ENCODE measurements at places on chromosomes 4 and X. TPM values are rescaled to one million over a fixed set of nuclear protein-coding genes. Genes with fewer than 3 reads are reported as not detected.

Gene CDKL2
- not detected for polyA plus RNA-seq

- no peak overlapping the region for H3K4me3 ChIP-seq
- H3K27ac ChIP-seq, result no peak overlapping the region
- peaks cover 5% of the 10 kb centered on the region for H3K4me1 ChIP-seq
- H3K36me3 ChIP-seq, result no peaks in the 10 kb centered on the region
Measured at GRCh38 chrX:38563030-38563429, 1.7 kb downstream of the TSPAN7 start.

GRCh38 chr4:167555338-167556022 is 321.2 kb upstream of the SPOCK3 start:
- no peaks in the 10 kb centered on the region for H3K27me3 ChIP-seq
- no peaks in the 10 kb centered on the region for H3K4me1 ChIP-seq

GRCh38 chr4:5045097-5045496 is 6.2 kb upstream of the STK32B start:
- no peaks in the 10 kb centered on the region for H3K36me3 ChIP-seq
- H3K27ac ChIP-seq, result no peak overlapping the region
- H3K27me3 ChIP-seq, result peaks cover 4% of the 10 kb centered on the region
- no peak overlapping the region for H3K4me3 ChIP-seq

- no peak overlapping the region for H3K27ac ChIP-seq
- no peaks in the 10 kb centered on the region for H3K36me3 ChIP-seq
- H3K4me1 ChIP-seq, result no peaks in the 10 kb centered on the region
- no peak for DNase-seq
Measured at GRCh38 chr4:84263415-84263814, 235.7 kb downstream of the NKX6-1 start.

- no peaks in the 10 kb centered on the region for H3K27me3 ChIP-seq
- no peaks in the 10 kb centered on the region for H3K4me1 ChIP-seq
- H3K36me3 ChIP-seq, result peaks cover 6% of the 10 kb centered on the region
- no peak overlapping the region for H3K4me3 ChIP-seq
- no peak for DNase-seq
Measured at GRCh38 chr4:173403051-173403450, 4.1 kb upstream of the SCRG1 start.

DNA sequence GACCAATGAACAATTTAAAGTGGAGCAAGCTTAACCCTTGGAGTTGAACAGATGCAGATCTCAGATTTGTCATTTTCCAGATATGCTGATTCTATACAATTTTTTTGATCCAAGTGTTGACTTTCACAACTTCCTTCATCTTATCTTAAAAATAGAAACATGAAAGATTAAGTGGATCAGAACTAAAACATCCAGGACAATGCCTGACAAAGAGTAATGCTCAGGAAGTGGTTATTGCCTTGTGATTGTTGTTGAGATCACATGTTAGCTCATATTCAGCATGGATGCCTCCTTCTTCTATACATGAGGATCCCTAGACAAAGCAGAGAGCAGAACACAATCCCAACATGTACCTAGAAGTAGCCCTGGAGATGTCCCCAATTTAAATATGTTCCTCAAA is 160.9 kb downstream of the PPARGC1A start:
- H3K4me1 ChIP-seq, result no peaks in the 10 kb centered on the region
- no peak for DNase-seq
- H3K36me3 ChIP-seq, result no peaks in the 10 kb centered on the region
- H3K27ac ChIP-seq, result no peak overlapping the region

DNA sequence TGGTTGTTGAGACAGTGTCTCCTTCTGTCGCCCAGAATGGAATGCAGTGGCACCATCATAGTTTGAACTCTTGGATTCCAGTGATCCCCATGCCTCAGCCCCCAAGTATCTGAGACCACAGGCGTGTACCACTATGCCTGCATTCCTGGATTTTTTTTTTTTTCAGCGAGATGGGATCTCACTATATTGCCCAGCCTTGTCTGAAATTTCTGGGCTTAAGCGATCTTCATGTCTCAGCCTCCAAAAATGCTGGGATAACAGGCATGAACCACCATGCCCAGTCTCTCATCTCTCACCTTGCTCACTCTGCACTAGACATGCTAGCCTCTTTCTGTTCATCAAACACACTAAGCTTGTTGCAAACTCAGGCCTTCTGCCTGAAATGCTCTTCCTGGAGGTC is 104.1 kb downstream of the UBE2K start:
- no peaks in the 10 kb centered on the region for H3K4me1 ChIP-seq
- no peak overlapping the region for H3K4me3 ChIP-seq
- no peak for DNase-seq
- H3K36me3 ChIP-seq, result no peaks in the 10 kb centered on the region

DNA sequence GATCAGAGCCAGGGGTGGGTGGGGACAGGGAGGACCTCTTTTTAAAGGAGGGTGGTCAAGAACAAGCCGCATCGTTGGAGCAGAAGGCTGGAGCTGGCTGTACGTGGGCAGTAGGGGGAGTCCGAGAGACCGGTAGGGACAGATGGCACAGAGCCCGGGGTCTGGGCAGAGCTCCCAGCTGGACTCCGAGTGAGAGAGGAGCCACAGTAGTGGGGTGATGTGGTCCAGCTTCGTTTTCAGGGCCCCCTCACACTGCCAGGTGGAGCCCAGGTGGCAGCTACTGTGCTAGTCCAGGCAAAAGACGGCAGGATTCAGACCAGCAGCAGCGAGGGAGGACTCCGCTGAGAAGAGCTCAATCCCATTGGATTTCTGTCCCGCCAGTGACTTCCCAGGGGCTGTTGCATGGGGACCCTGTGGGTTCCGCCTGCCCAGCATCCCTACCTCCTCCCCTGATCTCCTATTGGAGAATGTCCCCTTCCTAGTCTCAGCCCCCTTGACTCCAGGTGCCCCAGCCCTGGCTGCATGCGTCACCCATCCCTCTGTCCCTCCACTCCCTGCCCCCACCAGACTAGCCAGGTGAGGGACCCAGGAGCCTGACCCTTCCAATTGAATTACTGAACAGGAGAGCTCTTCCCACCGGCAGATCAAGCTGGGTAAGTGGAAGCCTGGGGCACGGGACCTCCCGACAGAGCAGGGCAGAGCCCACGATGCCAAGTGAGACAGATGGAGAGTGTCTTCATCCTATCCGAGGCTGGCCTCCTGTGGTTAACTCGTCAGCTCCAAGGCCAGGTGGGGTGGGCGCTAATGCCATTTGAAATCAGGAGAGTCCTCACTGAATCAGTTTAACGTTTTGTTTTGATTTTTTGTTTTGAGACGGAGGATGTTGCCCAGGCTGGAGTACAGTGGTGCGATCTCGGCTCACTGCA is 2.9 kb downstream of the ARHGAP4 start:
- DNase-seq, result no peak
- peaks cover 3% of the 10 kb centered on the region for H3K36me3 ChIP-seq
- peaks cover 21% of the 10 kb centered on the region for H3K27me3 ChIP-seq
- H3K4me3 ChIP-seq, result peak overlapping the region; percentile 94
- peaks cover 66% of the 10 kb centered on the region for H3K4me1 ChIP-seq
- peak overlapping the region; percentile 96 for H3K27ac ChIP-seq

- no peak overlapping the region for H3K27ac ChIP-seq
- no peaks in the 10 kb centered on the region for H3K36me3 ChIP-seq
- peaks cover 1% of the 10 kb centered on the region for H3K27me3 ChIP-seq
- no peaks in the 10 kb centered on the region for H3K4me1 ChIP-seq
- no peak for DNase-seq
Measured at GRCh38 chr4:11566444-11567022, 137.8 kb upstream of the HS3ST1 start.

All from immature natural killer cell (primary cell).